Ovary (tissue), 10 donors: ENCODE measurements at places on chromosomes 7 and 10. TPM values are rescaled to one million over a fixed set of nuclear protein-coding genes. Genes with fewer than 3 reads are reported as not detected.
A peak's percentile ranks its signal among the peaks of the same experiment; 100 is the strongest.

The RAPGEF5 gene
- total RNA-seq: 6.4 TPM

The SLC26A3 gene
- 1.9 TPM for total RNA-seq

The CASD1 gene
- total RNA-seq: 29.6 TPM

GRCh38 chr7:12397671-12398070 lies 6.0 kb downstream of the VWDE start:
- no peak for DNase-seq
- H3K4me1 ChIP-seq: no peaks in the 10 kb centered on the region
- no peaks in the 10 kb centered on the region for H3K27me3 ChIP-seq

DNA sequence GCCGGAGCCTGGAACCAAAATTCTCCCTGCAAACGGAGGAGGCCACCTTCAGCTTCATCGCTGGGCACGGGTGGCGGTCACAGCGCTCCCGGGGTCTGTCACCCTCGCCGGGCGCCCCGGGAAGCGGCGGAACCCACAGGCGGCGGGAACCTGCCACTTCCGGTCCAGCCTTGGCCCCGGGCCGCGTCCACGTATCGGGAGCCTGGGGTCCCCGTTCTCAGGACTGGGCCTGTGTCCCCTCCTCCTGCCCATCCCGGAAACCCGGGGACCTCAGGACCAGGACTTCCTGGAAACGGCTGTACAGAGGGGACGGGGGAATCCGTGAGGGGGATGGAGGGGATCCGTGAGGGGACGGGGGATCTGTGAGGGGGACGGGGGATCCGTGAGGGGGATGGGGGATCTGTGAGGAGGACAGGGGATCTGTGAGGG lies 25.4 kb downstream of the PDGFA start:
- no peaks in the 10 kb centered on the region for H3K36me3 ChIP-seq
- no peak overlapping the region for H3K27ac ChIP-seq
- no peak overlapping the region for H3K4me3 ChIP-seq
- DNase-seq: no peak
- no peaks in the 10 kb centered on the region for H3K4me1 ChIP-seq

GRCh38 chr7:122831436-122831835 lies 54.8 kb downstream of the CADPS2 start:
- no peaks in the 10 kb centered on the region for H3K36me3 ChIP-seq
- H3K4me1 ChIP-seq: no peaks in the 10 kb centered on the region
- no peak overlapping the region for H3K4me3 ChIP-seq
- no peak for DNase-seq

GRCh38 chr7:151018421-151019129 lies 5.7 kb downstream of the ATG9B start:
- H3K36me3 ChIP-seq: no peaks in the 10 kb centered on the region
- no peaks in the 10 kb centered on the region for H3K27me3 ChIP-seq
- no peak for DNase-seq
- no peak overlapping the region for H3K4me3 ChIP-seq
- H3K4me1 ChIP-seq: peaks cover 6% of the 10 kb centered on the region

- no peak overlapping the region for H3K4me3 ChIP-seq
- no peak for DNase-seq
- H3K4me1 ChIP-seq: peaks cover 5% of the 10 kb centered on the region
- H3K36me3 ChIP-seq: no peaks in the 10 kb centered on the region
- H3K27ac ChIP-seq: no peak overlapping the region
Observed at GRCh38 chr10:1204434-1205326, 148.5 kb downstream of the WDR37 start.

- H3K4me3 ChIP-seq: no peak overlapping the region
- H3K27me3 ChIP-seq: no peaks in the 10 kb centered on the region
- no peak overlapping the region for H3K27ac ChIP-seq
- DNase-seq: no peak
Observed at GRCh38 chr10:77667426-77668324, 30.1 kb upstream of the KCNMA1 start.

GRCh38 chr10:99233689-99234037 lies 2.0 kb downstream of the HPSE2 start:
- no peaks in the 10 kb centered on the region for H3K27me3 ChIP-seq
- H3K27ac ChIP-seq: no peak overlapping the region
- no peak for DNase-seq
- H3K4me3 ChIP-seq: peak overlapping the region; percentile 48
- peaks cover 6% of the 10 kb centered on the region for H3K4me1 ChIP-seq
